ENCODE measurements at places on chromosomes 13 and 19.

DNA sequence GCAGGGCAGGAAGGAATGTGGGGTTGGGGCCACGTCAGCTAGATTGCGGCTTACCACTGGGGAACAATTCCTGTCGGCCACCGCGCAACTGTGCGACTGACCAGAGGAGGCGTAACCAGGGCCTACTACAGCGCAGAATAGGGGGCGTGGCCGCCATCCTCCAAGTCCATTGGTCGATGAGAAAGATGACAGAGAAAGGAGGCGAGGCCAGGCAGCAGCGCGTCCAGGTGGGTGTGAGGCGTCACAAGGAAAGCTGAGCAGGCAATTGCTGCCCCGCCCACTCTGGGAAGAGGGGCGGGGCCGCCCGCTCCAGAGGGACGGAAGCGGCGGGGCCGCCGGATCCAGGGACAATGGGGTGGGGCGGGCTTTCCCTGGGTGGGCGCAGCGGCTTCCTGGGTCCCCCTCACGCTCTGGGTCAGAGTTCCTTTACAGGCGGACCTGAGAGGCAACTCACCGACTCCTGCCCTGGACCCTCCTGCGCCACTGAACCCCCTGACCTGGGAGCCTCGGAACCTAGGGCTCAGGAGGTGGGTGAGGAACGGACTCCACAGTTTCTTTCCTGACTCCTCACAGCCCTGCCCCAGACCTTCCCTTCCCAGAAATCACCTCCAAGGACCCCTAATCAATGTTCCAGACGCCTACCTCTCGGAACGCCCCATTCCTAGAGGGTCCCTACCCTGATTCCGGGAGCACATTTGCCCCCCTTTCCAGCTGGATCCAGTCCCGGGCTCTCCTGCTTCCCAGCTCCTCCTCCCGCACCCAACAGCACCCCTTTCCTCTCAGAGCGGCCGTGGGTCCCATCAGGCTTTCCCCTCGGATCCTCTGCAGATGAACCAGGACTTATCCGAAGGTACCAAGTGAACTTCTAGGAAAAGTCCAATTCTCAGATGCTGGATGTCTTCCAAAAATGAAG is 101.5 kb upstream of the ZNF492 start:
- DNase-seq = no peak

DNA sequence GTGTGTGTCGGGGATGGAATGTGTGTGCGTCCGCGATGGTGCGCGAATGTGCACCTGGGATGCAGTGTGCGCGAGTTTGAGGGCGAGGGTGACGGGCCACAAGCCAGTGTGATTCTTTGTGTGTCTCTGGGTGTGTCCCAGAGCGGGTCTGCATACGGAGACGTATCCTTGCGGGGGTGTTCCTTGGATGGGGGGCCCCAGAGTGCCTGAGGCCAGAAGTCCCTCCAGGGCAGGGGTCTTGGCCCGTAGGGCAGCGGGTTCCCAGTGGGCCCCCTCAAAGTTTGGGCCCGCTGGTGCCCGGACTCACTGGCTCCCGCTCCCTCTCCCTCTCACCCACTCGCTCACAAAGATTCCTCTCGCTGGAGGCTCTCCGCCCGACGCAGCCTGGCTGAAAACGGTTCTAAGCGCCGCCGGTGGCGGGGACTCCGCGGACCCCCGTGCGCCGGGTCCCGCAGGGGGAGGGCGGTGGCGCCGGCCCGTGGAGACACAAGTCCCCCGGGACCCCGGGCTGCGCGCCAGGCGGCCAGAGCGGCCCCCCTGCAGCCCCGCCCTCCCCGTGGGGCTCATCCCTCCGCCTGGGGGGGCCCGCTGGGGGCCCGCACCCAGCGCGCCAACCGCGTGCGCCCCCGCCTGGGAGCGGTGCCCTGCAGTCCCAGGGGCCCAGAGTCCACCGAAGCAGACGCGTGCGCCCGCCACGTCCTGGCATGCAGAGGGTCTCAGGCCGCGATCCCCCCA is 886 bp downstream of the CRLF1 start:
- no peak for DNase-seq

DNA sequence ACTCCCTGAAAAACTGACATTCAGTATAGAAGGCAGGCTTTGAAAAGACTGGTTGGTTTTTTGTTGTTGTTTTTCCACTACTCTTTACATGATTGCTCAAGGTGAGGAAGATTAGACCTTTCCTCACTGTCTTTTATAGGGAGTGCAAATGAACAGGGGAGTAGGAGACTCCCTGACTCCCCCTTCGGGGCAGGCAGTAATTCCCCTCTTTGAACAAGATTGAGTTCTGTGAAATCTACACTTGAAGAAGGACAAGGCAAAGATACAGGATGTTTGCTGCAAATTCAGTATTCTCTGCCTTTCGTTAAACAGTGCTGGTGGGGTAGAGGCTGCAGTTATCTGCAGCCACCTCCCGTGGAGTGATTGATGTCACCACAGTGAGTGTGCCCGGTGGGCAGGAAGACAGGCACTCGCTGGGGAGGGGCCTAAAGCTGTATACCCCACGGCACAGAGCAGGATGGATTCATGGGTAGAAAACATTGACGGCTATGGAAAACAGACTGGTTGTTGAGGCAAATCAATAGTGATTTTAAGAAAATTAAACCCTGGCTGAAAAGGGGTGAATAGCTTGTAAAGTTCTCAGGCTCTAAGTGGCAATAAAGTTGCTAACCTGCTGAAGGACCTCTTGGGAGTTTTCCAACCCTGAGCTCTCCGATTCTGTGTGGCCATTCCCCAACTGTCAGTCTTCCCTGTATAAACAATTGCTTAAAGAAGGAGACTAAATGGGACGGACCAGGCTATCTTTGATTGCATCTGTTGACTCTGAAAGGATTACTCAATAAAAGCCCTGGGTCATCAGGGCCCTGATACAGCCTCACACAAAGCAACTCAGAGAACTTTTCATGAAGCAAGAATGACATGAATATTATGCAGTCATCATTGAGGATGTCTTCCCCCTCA is 308.3 kb downstream of the TBC1D4 start:
- no peak for DNase-seq

- no peak for DNase-seq
Observed at GRCh38 chr13:73001971-73002370, 56.8 kb upstream of the KLF5 start.

- no peak for DNase-seq
Observed at GRCh38 chr19:55576746-55577145, 3.9 kb downstream of the ZNF579 start.

GRCh38 chr13:98228661-98229341 is 51.7 kb upstream of the RNF113B start:
- DNase-seq = no peak

DNA sequence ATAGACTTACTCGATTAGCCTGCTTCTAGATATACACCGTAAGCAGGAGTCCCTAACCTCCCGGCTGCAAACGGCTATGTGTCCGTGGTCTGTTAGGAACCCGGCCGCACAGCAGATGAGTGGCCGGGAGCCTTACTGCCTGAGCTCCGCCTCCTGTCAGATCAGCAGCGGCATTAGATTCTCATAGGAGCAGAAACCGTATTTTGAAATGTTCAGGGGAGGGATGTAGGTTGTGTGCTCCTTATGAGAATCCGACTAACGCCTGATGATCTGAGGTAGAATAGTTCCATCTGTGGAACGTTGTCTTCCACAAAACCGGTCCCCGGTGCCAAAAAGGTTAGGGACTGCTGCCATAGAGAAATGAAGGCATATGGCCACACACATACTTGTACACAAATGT is 1491.9 kb downstream of the SLITRK5 start:
- DNase-seq = no peak

DNA sequence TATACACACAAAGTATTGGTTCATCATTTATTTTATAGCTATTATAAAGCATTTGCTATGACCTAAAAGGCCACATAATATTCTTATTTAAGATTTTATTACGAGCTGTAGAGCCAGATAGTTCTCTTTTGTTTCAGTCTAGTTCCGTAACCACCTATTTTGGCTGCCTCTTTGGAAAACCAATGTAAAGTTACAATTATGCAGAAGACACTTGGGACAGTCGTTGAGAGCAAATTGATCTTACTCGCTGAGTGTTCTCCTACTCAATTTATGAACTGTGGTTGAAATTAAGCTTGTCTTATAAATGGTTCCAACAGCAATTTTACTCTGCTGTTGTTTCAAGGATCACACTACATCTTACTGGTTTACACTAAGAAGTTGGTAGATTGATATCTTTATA is 122.3 kb downstream of the SLC7A1 start:
- DNase-seq = no peak

DNA sequence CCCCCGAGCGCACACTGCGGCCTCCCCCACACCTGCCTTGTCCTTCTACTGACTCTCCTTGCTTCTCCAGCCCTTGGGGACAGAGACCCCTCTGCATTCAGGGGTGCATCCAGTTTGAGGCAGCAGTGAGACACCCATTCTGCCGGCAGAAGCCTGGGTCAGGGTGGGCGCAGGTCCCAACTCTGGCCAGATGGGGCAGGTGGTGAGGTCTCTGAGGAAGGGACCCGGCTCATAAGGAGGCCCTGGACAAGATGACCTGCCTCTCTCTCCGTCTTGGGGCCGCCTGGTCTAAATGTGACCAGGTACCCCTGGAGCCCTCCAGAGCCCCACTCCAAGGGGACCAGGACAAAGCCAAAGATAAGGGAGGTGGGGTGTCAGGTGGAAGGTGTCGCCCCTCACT is 6.1 kb downstream of the CHERP start:
- no peak for DNase-seq

GRCh38 chr13:109707044-109707741 is 79.2 kb downstream of the IRS2 start:
- no peak for DNase-seq

- DNase-seq = no peak
Observed at GRCh38 chr19:5102520-5102919, 133.6 kb downstream of the KDM4B start.

GRCh38 chr13:104553896-104554295 is 1487.7 kb upstream of the SLC10A2 start:
- DNase-seq = no peak
